ENCODE measurements at places on chromosomes 6 and 20.

DNA sequence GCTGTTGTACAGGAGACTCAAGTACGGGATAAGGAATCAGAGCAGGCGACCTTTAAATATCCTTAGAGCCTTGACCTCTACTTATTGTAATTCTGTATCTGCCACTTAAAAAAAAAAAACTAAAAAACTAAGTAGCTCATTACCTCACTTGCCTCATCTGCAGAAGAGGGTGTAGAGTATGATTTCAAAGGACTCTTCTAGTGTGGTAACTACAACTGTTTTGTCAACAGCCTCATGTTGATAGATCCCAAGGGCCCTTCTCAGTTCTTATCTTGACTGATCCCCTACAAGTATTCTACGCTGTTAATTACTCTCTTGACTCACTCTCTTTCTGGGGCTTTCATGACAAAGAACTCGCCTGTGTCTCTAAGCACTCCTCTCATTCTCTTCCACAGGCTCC lies 16.7 kb upstream of the PDYN start:
- no peak for DNase-seq

DNA sequence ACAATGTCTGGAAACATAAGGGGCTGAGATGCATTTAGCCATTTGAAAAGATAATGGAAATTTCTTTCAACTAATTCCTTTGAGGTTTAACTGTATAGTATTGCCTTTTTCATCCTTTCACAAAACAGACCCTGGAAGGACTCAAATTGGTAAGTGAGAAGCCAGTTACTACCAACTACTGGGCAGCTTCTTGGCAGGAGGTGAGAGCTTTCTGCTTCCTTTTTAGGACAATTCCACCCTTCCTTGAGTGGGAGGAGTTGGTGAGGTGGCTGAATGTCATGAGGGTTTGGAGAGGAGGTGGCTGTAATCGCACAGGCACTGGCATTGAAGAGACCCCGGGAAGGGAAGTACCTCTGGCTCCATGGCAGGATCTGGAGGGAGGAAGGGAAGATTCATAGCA lies 341.1 kb downstream of the NRN1 start:
- DNase-seq: no peak

- DNase-seq: no peak
Observed at GRCh38 chr20:13158369-13158768, 62.7 kb upstream of the ISM1 start.

DNA sequence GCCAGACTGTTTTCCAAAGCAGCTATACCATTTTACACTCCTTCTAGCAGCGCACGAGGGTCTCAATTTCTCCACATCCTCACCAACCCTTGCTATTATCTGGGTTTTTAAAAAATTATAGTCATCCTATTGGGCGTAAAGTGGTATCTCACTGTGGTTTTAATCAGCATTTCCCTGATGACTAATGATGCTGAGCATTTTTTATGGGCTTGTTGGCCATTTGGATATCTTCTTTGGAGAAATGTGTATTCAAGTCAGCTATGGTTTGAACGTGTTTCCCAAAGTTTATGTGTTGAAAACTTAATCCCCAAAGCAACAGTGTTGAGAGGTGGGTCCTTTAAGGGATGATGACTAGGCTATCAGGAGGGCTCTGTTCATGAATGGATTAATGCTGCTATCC lies 6.7 kb downstream of the MCUR1 start:
- no peak for DNase-seq

DNA sequence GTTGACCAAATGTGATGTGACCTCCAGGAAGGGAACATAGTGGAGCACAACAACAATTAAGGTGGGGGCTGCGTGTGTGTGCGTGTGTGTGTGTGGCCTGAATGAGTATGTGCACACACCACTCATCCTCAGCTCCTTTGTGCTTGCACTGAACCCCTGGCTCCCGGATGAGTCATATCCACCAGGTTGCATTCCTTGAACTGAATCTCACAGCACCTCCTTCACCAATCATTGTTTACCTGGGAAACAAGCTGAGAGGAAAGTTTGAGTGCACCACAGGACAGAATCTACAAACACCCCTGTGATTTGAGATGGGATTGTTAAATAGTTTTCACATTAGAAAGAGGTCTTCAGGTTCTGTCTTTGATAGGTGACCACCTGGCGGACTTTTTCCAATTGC lies 33.7 kb upstream of the GPR6 start:
- DNase-seq: no peak

DNA sequence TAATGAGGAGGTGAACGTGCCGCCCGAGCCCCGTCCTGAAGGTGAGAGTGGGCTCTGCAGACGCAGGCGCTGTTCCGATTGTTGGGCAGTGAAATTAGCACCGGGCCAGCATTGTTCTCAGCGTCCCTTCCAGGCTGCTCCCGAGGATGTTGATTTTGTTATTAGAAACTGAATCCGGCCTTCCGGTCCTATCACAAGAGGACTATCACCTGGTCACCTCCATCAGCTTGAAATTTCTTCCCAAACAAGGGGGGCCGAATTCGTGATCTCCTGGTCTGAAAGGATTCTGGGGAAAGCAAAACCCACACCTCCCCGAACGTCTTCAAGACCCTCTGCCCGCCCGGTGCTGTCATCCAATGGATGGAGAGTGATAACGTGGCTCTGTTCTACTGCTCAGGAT lies 186.0 kb downstream of the TAF4 start:
- DNase-seq: no peak

All from left ventricle myocardium inferior (tissue), 1 donor.